ENCODE measurements at places on chromosomes 1 and 21.
A peak's percentile ranks its signal among the peaks of the same experiment; 100 is the strongest.

DNA sequence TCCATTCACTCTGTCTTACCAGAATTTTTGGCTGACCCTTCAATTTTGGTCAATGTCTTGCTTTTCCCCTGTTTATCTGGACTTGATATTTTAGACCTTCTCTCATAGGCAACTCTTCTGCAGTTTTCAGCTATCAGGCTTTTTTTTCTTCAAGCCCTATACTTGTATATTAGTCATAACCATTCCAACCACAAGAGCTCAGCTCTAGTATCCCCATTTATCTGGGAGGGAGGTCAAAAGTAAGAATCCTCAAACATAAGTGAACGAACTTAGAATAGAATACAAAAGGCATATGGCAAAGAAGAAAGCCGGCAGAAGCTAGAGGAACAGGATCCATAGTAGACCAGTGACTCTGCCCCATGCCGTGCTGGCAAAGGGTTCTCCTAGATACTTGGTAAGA is 45.9 kb upstream of the TNFSF4 start:
- DNase-seq: no peak

DNA sequence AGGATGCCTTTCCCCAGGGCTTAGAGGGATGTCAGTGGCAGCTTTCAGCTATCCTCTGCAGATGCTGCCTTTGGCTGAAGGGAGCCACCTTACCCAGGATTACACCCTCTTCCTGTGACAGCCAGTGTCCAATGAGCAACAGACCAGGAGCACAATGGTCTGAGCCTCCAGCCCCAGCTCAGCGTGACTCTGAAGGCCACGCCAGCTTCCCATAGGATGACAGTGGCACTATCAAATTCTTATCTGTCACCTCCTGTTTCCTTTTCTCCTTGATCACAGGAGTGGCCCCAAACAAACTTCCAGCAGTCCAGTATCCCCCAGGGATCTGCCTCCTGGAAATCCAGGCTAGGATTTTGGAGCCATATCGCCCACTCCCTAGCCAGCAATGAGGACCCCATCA is 226.9 kb downstream of the SETD4 start:
- no peak for DNase-seq

DNA sequence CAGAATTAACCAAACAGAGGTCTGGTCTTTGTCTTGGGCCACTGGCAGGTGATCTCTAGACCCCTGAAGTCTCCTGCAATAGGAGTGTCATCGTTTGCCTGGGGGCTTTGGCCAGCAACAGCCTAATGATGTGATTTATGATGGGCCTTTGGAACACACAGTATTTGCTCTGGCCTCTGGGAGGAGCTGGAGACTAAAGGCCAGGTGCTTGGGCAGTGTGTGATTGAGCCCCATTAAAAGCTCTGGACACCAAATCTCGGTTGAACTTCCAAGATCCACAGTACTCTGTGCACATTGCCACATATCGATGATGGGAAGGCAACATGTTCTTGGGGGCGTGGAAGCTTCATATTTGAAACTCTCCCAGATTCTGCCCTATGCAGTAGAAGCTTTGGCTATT is 32.0 kb upstream of the TLR5 start:
- peak; percentile 62 for DNase-seq

- no peak for DNase-seq
Observed at GRCh38 chr21:46094401-46095082, 3.4 kb upstream of the COL6A2 start.

GRCh38 chr1:154182344-154183045 is 9.4 kb downstream of the TPM3 start:
- peak; percentile 90 for DNase-seq

DNA sequence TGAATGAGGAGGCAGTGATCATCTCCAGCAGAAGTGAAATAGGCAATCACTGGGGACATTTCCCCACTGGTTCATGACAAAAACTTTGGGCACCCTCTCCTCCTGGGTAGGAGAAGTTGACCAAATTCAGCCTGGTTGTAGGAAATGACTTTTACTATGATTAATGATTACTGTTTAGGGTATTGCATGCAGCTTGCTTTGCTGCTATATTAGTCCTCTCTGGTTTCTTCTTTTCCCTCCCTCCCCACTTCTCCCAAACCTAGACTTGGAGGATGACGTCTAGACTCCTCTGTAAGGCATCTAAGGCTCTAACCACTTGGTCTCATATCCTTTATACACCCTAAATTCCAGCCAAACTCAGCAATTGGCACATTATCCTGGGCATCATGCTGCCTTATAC is 3.4 kb upstream of the RGS16 start:
- no peak for DNase-seq

DNA sequence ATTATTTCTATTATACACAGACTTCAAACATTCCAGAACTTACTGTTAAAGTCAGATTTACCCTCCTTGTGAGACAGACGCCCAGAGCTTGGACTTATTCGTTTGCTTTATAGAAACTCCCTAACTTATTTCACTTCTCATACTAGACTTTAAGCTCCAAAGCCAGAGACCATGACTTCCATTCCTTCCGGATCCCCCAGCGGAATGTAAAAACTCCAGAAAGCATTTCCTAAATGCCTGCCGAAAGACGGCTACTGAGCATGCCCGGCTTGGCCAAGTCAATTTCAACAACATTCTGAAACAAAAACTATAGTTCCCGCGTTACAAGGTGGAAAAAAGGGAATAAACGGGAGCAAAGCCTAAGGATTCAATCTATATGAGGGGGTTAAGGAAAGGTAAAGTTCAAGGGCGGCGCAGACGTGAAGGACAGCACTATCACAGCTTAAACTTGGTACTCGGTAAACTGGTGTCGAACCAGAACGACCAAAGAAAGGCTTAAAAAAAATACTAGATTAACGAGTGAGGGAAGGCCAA is 1.1 kb downstream of the USP48 start:
- peak; percentile 54 for DNase-seq

GRCh38 chr1:227774051-227774731 is 39.0 kb downstream of the SNAP47 start:
- DNase-seq: no peak

- DNase-seq: no peak
Observed at GRCh38 chr1:220347654-220348175, 75.5 kb upstream of the RAB3GAP2 start.

- peak; percentile 62 for DNase-seq
Observed at GRCh38 chr1:235199441-235199840, 38.4 kb upstream of the RBM34 start.

DNA sequence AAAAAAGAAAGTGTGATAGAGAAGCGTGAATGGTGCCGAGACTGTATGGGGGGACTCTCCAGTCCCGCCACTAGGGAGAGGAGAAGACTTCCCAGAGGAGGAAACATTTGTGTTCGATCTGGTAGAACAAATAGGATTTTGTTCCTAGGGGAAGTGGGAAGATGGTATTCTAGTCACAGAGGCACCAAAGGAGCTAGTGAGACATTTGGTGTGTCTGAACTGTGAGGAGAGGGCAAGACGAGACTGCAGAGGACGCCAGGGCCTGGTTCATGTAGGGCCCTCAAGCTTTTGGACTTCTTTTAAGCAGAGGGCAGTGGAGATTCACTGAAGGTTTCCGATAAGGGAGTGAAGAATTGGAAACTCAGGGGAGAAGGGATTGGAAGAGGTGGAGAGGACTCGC is 2.9 kb downstream of the BTBD19 start:
- no peak for DNase-seq

DNA sequence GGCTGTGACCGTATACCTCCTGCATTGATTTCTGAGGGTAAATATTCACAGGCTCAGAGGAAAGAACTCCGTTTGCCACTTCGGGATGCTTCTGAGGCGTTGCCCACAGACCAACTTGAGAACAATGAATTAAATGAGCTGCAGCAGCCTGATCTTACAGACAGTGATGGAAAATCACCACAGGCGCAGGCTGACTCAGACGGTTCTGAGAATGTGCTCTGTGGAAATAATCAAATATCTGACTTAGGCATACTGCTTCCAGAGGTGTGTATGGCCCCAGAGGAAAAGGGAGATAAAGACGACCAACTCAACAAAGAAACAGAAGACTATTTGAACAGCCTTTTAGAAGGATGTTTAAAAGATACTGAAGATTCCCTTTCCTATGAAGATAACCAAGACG is 76.7 kb upstream of the SCCPDH start:
- no peak for DNase-seq

DNA sequence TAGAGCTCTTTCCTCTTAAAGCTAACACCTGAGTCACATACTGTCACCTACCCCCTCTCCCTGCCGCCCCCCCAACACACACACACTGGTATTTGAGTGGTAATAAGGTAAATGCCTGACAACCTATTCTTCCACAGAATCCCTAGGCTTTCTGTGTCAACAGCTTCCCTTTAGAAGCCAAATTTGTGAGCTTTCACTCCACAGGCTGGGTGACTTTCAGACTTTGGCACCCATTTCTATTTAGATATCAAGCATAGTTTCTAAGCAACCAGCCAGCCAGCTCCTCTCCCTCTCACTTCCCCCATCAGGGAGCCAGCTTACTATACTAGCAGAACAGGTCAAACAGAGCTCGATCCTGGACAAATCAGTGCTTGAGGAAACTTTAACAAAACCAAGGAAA is 3.2 kb upstream of the C1orf74 start:
- DNase-seq: no peak

All from Karpas-422 (cell line).